ENCODE measurements at places on chromosomes 7 and 10. TPM values are rescaled to one million over a fixed set of nuclear protein-coding genes. Genes with fewer than 3 reads are reported as not detected.

DNA sequence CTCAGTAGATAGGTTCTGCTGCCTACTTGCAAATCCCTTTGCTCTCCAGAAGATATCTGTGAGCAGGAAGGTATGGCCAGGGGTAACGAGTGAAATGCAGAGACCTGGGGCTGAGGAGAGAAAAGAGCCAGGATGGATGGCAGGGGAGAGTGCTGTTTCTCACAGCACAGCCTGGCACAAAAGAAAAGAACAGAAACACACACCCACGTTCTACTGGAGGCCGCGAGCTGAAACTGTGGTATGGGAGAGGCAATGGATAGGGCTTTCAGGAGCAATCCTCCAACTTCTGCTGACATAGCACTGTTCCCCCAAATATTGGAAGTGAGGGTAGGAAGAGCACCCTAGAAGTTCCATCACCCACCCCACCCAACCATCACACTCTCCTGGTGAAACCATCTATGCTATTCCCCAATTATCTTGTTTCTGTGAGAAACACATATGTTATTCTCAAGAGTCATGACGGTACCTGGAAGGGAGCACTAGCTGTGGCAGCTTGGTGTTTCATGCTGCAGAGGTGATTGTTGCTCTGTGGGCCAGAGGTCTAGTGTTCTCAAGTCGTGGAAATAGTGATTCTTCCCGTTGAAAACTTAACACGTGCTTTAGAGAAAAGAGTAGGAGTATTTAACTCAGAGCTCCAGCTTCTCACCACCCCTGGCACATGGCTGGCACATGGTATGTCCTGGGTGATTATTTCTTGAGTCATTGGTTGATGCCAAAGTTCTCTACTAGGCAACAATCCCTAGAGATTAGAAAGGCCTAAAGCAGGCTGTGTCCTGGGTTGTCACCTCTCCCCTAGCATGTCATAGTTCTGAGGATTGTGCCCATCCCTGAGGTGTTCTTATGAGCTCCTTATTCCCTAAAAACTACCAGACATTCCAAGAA is 198.3 kb downstream of the PLXNA4 start:
- no peak for DNase-seq

DNA sequence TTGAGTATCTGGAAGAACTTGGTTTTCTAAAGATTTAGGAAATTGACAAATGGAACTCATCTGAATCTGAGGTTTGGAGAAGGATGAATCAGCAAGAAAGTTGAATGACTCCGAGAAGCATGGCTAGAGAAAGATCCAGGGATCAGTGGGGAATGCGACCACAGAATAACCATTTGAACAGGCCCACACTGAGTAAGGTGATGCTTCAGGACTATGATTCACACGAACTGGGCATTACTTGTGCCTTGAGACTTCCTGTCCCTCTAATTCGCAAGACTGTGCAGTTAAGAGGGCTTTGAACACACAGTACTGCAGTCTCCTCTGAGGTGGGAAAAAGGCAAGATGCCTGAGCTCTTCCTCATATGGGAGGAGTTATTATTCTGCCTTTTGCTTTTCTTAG is 395.5 kb upstream of the POM121L12 start:
- peak; percentile 92 for DNase-seq

The MYH16 gene
- total RNA-seq = 0.11 TPM

DNA sequence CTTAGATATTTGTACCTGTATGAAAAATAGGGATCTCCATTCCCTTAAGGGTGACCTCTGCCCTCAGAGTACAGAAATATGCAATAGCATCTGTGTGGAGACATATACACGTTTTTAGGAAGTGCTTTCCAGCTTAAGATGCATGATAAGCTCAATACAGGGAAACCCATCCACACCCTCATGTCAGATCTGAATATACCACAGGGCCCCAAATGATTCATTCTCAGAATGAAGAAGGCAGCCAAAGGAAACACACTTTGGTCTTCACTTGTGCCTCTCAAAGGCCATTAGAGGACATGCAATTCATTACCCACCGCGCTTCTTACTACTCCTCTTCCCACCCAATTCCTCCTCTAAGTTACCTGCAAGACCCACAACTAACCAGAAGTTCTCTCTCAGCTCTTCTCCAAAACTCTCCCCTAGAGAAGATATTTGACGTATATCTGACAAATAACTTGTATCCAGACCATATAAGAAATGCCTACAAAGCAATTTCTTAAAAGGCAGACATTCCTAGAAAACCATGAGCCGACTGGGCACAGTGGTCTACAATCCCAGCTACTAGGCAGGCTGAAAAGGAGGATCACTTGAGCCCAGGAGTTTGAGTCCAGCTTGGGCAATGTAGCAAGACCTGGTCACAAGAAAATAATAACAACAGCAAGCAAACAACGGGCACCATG is 103.0 kb downstream of the OAT start:
- DNase-seq = no peak

- DNase-seq = no peak
These were observed 28.5 kb downstream of the FRMPD2 start for GRCh38 chr10:48245977-48246376.

DNA sequence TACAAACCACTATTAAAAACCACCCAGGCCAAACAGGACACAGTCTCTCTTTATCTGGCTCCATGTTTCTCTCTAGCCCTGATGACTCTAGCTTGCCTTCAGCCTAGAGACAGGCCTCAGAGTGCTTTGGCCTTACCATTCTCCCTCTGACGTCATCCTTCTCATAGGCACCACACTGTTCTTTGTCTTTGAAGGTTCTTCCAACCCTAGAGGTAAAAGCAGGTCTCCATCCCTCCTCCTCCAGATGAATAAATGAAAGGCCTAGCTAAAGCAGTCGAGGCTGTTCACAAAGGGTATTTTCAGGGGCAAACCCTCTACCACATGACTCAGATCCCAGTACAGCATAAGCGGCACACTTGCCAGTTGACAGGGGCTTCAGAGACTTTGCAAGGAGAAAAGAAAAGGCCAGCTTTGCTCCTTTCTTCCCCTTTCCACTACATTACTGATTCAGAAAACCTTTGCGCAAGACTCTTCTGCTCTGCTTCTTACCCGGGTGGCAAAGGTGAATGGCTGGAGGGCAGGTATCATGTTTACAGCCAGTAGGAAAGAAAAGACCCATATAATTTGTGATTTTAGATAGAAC is 14.8 kb downstream of the NFE2L3 start:
- no peak for DNase-seq

The FAM131B gene
- 7.6 TPM for total RNA-seq

The CPED1 gene
- total RNA-seq = 6.1 TPM

The POU6F2 gene
- 0.45 TPM for total RNA-seq

The OPN1SW gene
- not detected for total RNA-seq

The ATG9B gene
- 1.8 TPM for total RNA-seq

The LRRC61 gene
- 0.24 TPM for total RNA-seq

- DNase-seq = no peak
These were observed 1.0 kb upstream of the PSMC2 start for GRCh38 chr7:103346396-103346795.

GRCh38 chr10:60704471-60704870 is 73.8 kb upstream of the CDK1 start:
- DNase-seq = no peak

The CAPZA2 gene
- 261 TPM for total RNA-seq

- no peak for DNase-seq
These were observed 87.9 kb downstream of the KMT2E start for GRCh38 chr7:105101864-105102263.

DNA sequence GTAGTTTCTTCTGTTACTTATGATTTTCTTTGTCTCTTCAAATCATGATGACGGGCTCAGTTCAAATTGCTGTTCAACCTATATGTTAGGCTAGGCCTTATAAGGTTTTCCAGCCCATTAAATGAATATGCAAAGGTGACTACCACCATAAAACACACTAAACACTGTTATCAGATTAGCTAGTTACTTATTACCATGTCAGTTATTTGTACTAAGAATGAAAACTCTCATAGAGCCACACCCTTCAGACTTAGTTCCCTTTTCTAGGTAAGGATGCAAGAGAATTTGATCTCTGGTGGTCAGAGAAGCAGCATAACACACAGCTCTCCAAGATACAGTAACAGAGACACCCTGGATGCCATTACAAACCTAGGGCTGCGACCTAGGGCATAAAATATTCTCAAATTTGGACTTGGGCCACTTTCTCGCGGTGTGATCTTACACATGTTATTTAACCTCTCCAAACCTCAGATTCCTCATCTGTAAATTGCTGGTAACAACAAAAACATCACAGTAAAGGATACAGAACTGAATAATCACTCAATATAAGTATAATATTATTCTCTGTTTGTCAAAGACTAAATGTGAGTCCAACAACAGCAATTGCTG is 35.6 kb downstream of the ANKMY2 start:
- DNase-seq = no peak

DNA sequence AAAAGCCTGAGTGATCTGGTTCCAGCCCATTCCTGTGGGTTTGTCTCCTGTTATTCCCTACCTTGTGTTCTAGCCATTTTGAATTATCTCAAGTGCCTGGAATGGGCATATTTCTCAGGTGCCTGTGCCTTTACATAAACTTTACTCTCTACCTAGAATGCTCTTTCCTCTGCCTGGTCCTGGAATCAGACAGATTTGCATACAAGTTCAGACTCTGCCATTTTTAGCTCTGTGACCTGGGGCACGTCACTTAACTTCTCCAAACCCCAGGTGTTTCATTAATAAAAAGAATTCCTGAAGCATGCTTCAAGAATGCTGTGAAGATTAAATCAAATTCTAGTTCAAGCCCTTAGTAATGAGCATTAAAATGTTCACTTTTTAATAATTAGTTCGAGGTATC is 7.8 kb downstream of the DCLRE1A start:
- DNase-seq = no peak

DNA sequence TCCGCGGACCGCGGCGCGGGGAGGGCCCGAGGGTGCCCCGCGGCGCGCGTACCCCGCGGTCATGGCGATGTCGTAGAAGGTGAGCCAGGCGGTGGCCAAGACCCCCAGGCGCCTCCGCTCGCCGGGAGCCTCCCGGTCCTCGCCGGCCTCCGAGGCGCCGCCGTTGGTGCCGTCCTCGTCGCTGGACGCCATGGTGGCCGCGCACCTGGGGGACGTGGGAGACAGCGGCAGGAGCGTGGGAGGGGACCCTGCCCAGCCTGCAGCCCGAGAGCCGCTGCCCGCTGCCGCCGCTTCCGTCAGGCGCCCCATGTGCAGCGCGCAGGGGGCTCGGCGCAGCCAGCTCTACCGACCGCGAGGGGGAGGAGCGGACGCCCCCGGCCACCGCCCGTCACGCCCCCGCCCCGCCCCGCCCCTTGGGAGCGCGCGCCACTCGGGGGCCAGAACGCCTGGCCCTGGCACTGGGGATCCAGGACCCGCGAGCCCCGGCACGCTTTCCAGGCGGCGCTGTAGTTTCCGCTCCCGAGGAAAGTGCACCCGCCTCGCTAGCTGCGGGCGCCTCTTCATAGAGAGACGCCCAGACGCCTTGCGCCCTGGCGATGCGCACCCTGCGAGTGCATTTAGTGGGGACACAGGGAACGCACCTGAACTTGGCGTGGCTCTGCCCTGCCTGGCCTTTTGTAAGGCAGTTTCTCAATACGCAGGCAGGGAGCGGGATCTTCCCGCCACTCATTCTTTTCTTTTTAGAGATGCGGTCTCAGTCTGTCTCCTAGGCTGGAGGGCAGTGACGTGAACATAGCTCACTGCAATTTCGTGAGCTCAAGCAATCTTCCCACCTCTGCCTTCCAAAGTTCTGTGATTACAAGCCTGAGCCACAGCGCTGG is at the start of gene HACD1:
TSS of gene HACD1 (minus strand) at position 344 of the 881 bp plus-strand sequence. CDS start at position 309, 35 bp downstream.
- DNase-seq = peak; percentile 64

The SEPHS1 gene
- total RNA-seq = 57.0 TPM

The LZTS2 gene
- total RNA-seq = 69.9 TPM

GRCh38 chr10:29734640-29734961 is 99.8 kb upstream of the SVIL start:
- DNase-seq = no peak

DNA sequence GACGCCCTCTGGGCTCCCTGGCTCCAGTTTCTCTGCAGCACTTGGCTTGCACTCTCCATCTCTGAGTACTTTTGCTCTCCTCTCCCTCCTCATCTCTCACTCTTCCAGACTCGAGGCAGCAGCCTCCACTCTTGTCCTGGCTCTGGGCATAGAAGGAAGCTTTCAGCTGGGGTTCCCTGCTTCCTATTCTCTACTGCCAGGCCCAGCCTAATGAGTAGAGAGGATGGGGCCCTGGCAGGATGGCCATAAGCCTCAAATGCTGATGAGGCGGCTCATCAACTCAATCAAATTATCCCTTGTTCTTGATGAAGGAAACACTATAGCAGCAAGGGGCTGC is 55.8 kb downstream of the NEURL1 start:
- DNase-seq = no peak

DNA sequence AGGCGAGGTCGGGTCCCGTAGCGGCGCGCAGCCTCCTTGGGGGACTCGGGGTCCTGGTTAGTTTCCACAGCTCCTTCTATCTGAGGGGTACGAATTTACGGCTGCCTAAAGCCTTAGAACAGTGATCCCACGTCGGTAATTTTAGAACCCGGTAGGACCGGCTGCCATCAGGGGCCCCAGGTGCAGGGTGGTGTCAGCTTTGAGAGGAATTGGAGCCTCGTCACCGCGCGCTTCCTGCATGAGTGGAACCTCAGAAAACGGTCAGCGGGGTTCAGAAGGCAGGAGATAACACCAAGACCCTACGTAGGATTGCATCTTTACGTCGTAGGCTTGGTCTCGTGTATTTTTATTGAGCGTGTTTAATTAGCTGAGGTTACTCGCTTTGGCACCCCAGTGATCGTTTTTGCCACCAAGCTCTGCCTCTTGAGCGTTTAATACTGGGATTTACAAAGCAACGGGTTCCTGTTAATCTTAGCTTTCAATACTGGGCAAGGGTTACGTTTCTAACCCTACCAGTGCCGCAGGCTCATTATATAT is 443 bp downstream of the RNF32 start:
- DNase-seq = peak; percentile 49

Data from astrocyte (in vitro differentiated cells and primary cell).